ENCODE measurements at places on chromosomes 7 and 10.

DNA sequence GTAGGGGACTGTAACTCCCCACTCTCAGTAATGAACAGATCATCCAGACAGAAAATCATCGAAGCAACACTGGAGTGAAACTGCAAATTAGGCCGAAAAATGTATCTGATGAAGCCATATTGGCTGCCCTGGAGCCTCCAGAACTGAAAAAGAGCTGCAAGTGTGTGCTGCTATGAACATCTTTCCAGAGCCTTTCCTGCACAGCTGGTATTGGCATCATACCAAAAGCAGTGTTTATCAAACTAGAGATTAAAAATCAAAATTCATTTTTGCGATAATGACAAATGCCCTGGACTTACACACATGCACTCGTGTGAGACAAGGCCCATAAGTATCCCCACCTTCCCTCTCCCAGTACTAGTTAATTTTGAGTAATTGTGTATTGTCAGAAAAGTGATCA, 6.8 kb upstream of the CLDN12 start:
- no peak for DNase-seq

DNA sequence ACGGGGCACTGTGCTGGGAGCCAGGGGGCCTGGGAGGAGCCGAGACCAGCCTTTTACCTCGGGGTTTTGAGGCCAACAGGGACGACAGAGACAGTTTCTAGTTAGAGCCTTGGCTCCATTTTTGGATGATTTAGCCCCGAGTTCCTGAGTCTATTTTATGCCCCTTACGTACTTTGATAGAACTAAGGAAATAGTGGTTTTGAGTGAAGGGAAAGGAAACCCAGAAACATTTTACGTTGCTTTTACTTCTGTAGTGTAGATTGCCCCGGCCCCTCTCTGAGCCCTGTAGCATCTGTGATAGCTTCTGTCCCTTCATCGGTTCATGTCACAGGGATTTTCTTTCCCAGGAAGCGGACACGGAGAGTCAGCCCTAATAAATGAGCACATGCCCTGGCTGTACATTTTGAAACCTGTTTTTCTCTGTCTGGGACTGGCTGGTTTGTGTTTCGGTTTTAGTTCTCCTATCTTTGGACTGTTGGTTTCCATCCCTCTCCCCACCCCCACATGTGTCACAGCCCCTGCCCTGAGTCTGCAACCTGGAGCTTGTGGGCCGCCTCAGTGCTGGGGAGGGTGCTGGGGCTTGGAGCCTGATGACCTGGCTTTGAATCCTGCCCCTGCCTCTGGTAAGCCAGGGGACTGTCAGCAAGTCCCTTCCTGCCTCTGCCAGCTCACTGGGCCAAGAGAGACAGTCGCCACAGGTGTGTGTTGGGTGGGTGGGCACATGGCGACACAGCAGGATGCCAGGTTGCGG, 6.9 kb upstream of the ORAI2 start:
- DNase-seq: no peak

DNA sequence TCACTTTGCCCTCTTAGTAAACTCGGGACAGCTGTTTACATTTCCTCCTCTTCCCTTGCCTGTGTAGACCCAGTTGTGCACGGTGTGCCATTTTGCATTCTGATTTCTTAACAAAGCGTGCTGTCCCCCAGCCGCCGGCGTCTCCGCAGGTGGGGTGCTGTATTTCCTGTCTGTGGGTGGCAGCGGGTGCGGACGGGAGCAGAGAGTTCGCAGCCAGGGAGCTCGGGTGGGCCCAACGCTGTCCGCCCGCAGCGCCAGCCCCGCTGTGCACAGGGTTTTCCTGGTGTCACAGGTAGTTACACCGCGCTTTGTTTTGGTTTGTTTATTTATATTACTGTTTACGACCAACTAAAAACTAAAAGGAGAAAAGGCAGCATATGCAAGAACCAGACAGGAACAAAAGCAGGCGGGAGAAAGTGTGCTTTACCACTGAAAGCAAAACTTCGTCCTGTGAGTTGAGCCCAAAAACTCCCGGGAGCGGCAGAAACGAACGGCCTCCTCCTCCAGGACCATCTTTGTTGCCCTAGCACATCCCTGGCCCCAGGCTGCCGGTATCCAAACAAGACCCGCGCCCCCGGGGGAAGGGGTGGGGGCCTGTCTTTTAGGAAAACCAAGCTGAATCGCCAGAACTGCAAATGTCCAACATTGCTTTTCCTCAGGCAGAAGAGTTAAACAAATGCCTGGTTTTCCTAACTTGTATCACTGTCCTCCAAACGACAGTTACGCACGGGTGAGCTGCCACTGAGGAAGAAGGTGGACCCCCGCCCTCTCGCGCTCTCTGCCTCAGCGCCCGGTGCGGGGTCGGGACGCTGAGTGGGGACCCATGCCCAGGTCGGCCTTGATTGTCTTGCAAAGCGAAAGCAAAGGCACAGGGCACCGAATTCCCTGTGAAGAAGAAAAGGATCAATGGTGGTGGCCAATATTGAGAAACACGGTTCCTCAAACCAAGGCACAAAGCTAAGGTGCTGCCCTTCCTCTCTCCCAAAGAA, 45.9 kb upstream of the DRGX start:
- DNase-seq: no peak

DNA sequence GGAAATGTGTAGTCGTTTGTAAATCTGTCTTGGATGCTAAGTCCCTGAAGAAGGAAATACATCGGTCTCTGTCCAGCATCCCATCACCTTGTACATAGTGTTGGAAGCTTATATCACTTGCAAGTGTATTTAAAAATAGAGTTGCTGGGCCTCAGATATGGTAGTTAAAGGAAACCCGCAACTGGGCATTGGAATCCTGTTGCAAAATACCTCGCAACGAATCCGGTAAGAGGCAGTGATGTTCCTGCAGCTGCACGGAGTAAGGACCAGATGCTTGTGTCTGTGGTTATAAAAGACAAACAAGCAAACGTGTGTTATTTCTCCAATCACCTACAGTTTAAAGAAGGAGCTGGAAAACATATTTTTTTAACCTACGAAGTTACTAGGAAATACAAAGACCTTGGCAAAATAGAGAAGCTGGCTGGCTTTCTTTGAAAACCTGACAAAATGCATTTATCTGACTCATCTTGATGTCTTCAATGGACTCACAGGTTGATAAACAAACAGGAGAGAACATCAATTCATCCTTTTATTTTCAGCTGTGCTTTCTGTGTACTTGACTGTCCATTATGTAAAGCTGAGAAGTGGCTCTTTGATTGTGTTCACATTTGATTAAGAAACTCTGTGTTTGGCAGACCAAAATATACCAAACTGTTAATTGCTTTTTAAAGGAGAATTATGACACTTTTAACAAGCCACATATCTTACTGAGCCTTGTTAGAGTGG, 326.4 kb downstream of the SFMBT2 start:
- DNase-seq: no peak

GRCh38 chr7:106126170-106126938, 14.2 kb upstream of the SYPL1 start:
- DNase-seq: no peak

- DNase-seq: no peak
Measured at GRCh38 chr7:16604054-16604453, 41.5 kb downstream of the ANKMY2 start.

GRCh38 chr7:84394219-84394618, 199.6 kb upstream of the SEMA3A start:
- DNase-seq: no peak

DNA sequence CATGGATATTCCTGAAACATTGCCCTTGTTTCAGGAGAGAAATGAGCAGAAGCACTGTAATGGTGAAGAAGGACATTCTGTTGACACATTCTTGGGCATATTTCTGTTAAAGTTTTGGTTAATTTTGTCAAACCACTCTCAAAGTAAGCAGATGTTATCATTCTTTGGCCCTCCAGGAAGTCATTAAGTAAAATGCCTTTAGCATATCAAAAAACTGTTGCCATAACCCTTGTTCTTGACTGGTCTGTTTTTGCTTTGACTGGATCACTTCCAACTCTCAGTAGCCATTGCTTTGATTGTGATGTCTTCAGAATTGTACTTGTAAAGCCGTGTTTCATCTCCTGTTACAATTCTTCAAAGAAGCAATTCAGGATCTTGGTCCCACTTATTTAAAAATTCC, 404.3 kb upstream of the LRRTM3 start:
- DNase-seq: no peak

GRCh38 chr10:112338957-112339356, 35.0 kb upstream of the ACSL5 start:
- no peak for DNase-seq

- DNase-seq: no peak
Measured at GRCh38 chr10:86943316-86944030, 13.9 kb downstream of the MMRN2 start.

- no peak for DNase-seq
Measured at GRCh38 chr7:112987171-112987570, 99.5 kb downstream of the GPR85 start.

DNA sequence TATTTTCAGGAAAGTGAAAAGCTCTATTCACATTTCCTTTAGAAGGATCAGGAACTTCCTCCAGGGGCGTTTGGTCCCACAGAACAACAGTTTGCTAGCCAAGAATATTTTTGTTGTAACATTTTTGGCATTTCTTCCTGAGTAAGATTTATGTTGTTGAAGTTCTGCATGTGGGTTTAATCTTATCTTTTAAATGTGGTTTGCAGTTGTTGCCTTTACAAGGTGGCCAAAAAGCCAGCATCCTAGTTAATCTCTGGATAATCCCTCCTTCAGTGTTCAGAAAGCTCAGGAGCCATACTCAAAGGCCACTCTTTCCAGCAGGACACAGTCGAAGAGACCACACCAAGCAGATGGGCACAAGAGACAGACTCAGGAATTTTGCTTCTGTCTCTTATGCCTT, 30.0 kb downstream of the SLC26A4 start:
- DNase-seq: no peak
